ENCODE measurements at places on chromosomes 5 and 9. TPM values are rescaled to one million over a fixed set of nuclear protein-coding genes. Genes with fewer than 3 reads are reported as not detected.
A peak's percentile ranks its signal among the peaks of the same experiment; 100 is the strongest.

DNA sequence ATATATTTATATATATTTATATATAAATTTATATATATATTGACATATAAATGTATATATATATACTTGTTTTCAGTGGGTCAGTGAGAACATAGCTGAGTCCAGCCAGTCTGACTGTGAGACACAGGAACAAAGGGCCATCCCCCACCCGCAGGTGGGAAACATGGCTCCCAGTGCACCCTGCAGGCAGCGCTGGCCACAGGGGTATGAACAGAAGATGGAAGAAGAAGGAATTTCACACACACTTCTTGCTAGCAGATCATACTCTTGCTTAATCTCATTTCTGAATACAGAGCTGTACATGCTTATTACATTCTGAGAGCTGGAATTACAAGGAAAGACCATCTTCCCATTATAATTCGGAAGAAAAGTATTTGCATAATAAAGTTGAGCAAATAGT, 595.4 kb downstream of the IRX1 start:
- DNase-seq, result no peak

- no peak for DNase-seq
Observed at GRCh38 chr9:20447291-20447690, 175.0 kb downstream of the MLLT3 start.

DNA sequence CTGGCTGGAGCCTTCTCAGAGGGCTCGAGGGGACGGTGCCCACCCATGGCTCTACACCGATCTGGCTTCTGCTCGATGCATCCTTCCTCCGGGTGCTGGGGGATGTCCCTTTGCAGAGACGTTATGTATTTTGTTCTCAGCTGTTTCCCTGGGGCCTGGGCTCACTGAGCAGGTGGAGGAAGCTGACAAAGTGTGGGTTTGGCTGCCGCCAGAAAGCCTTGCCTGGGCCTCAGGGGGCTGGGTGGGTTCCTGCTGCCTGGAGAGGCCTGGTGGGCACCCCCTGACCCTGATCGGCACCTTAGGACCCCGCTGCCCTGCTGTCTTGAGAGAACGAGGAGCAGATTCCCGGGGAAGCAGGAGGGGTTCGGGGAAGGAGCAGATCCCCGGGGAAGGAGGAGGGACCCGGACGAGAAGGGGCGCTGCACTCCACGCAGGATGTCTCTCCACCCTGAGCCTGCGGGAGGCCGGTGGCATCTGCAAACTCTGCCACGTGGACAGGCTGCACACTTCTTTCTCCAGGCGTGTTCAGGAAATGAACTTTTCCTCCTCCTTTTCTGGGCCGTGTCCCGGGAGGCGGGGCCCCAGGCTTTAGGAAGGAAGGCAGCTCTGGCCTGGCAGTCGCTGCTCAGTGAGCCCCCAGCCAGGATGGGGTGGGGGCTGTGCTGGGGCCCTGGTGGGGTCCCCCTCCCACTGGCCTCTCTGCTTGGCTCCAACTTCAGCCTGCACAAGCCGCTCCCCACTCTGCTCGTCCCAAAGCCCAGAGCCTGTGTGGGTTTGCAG, 148.9 kb downstream of the RXRA start:
- DNase-seq, result peak; percentile 77

GRCh38 chr9:135330685-135331590, 148.6 kb upstream of the PPP1R26 start:
- DNase-seq, result no peak

- no peak for DNase-seq
Observed at GRCh38 chr9:98438666-98439065, 183.2 kb upstream of the TBC1D2 start.

- DNase-seq, result no peak
Observed at GRCh38 chr9:80013891-80014290, 442.1 kb downstream of the TLE4 start.

DNA sequence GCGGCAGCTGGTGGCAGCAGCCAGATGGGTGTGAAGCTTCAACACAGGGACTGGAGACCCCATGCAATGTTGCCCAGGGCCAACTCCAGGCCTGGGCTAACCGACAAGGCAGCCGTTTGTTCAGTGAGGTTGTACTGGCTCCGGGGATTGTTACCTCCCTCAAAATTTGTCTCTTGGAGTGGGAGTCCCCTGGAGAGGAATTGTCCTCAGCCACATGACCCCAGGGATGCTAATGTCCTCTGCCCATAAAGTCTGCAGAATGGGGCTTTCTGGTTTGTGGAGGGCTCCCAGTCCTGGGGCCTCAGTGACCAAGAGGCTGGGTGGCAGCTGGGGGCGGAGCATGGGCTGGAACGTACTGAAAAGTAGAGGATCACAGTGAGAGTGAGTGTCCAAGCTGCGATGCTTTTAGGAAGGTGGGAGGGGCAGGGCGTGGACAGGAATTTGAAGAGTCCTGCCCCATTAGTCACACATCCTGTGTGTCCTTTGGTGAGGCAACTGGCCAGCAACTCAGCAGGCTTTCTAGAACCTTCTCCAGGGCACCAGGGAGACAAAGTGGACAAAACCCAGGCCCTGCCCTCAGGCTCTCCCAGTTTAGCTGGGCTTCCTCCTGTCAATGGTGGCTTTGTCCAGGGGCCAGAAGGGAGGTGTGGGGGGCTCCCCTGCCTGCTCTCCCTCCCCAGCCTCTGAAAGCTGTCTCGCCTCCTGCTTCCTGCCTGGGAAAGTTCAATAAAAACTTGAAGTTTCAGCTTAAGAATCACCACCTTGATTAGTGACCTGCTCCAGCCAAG, 114.0 kb downstream of the NSG2 start:
- DNase-seq, result no peak

DNA sequence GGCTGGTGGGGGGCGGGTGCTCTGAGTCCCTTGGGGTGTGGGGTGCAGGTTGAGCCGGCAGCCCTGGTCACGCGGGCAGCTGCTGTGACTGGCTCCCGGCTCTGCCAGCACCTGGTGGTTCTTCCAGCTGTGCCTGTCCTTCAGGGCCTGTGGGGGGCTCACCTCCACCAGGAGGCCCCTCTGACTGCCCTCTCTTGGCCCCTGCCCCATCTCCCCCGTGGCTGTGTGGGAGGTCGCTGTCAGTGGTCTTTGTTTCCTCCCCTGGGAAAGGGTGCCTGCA, 3.3 kb downstream of the RXRA start:
- no peak for DNase-seq

DNA sequence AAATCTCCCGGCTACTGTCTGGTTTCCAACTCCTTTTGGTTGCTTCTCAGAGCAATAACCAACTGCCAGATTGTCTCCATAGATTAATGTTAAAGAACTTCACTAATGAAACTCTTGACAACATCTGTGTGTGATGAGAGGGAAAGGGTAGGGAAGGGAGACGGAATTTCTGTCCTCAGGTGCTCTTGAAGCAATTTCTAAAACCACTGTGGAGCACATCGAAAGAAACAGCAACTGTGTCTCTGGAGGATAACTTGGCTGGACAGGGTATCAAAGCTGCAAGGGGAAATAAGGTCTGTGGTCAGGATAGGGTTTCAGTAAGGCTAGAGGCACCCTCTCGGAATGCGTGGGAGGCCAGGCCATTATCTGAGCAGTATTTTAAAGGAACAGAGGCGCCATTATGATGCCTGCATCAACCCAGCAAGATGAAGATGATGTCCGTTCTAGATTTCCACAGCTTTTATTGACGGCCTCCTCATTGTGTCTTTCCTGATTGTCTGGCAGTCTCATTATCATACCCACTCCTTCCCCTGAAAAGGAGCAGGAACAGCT, 76.6 kb downstream of the RORB start:
- DNase-seq, result no peak

- no peak for DNase-seq
Observed at GRCh38 chr9:38025166-38025565, 43.9 kb downstream of the SHB start.

GRCh38 chr5:119808474-119808873, 179.1 kb downstream of the FAM170A start:
- DNase-seq, result no peak

DNA sequence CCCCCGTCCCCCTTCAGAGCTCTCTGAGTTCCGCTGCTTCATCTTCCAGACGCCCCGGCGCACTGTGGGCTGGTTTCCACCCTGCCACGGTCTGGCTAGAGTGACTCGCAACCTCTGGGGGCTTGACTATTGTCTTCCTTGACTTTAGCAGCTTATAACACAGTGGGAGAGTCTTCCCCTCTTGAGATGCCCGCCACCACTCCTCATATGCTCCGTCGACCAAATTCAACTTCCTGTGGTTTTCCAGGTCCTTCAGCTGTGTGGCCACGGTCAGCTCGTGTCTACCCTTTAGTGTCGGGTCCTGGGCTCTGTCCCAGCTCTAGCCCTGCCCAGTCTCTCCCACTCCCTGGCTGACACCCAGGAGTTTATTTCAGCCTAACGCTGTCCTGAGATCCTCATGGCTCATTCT, 28.2 kb upstream of the NCS1 start:
- no peak for DNase-seq

- no peak for DNase-seq
Observed at GRCh38 chr9:132597073-132597775, 14.8 kb downstream of the BARHL1 start.

- DNase-seq, result no peak
Observed at GRCh38 chr9:116576386-116576785, 110.7 kb upstream of the TRIM32 start.

GRCh38 chr5:98292496-98292895, 481.0 kb upstream of the RGMB start:
- DNase-seq, result no peak

- DNase-seq, result no peak
Observed at GRCh38 chr9:81259896-81260295, 429.5 kb downstream of the TLE1 start.

GRCh38 chr5:74586856-74587255, 53.7 kb downstream of the ENC1 start:
- no peak for DNase-seq

- peak; percentile 51 for DNase-seq
Observed at GRCh38 chr5:133611357-133612248, 738 bp downstream of the FSTL4 start.

- DNase-seq, result no peak
Observed at GRCh38 chr5:155834271-155834975, 492.5 kb upstream of the SGCD start.

FBN2 gene
- not detected for total RNA-seq

HTR1A gene
- not detected for total RNA-seq

PCDHGC5 gene
- 0.46 TPM for total RNA-seq

ANKRD20A1 gene
- total RNA-seq, result 1.3 TPM

TMEM252 gene
- not detected for total RNA-seq

SUSD3 gene
- total RNA-seq, result 41.0 TPM

ANKRD34B gene
- total RNA-seq, result not detected

SPATA31C1 gene
- not detected for total RNA-seq

DBH gene
- not detected for total RNA-seq

KLHL3 gene
- total RNA-seq, result 10.4 TPM

Data from B cell (primary cell).